ENCODE measurements at places on chromosomes 2 and 18. TPM values are rescaled to one million over a fixed set of nuclear protein-coding genes. Genes with fewer than 3 reads are reported as not detected.

DNA sequence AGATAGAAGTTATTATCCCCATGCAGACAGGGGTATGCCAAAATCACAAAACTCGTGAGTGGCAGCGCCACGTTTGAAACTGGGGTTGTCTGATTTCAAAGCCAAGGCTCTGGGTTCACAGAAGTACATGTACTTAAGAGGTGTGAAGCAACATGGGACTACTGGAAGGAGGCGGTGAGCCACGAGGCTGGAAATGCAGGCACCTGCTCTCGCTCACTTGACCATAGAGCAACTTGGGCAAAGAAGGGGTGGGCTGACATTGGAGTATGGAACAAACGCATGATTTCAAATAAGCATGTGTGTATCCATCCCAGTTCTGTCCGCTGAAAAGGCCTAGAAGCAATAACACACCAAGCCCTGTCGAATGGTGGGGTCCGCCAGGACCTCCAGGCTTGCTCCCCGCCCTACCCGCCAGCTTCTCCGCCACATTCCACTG lies 593 bp upstream of the ACTR2 start:
- peak; percentile 60 for DNase-seq

GRCh38 chr2:120791962-120792297 lies 56.3 kb downstream of the GLI2 start:
- no peak for DNase-seq

DNA sequence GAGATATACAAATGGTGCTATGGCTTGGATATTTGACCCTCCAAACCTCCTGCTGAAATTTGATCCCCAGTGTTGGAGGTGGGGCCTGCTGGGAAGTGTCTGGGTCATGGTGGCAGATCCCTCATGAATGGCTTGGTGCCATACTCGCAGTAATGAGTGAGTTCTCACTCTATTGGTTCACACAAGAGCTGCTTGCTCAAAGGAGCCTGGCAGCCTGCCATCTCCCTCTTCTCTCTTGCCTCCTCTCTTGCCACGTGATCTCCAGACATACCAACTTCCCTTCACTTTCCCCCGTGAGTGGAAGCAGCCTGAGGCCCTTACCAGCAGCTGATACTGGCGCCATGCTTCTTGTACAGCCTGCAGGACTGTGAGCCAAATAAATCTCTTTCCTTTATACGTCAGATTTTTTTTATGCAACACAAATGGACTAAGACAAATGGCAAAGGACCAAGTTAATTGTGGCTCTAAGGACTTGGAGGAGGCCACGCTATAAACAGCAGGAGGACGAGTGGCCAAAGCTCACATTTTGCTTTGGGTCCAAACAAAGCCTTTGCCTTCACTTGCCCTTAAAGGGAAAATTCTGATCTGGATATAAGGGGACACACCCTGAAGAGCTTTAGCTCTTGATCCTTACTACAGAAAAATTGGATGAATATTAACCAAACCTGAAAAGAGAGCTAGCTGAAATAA lies 214.7 kb downstream of the SS18 start:
- no peak for DNase-seq

DNA sequence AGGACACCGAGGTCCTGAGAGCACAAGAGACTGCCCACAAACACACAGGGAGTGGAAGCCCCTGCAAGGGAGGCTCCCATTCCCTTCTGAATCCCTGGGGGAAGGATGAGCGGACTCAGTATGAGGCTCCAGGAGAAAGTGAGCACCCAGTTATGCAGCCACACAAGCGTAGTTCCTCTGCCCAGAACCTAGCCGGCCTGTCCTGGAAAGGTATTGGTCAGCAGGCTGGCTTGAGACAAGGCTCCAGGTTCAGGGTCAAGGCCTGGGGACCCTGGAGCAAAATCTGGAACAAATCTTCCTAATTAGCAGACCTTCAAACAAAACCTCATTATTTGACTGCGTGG lies 1.2 kb upstream of the CAPG start:
- DNase-seq = no peak

DNA sequence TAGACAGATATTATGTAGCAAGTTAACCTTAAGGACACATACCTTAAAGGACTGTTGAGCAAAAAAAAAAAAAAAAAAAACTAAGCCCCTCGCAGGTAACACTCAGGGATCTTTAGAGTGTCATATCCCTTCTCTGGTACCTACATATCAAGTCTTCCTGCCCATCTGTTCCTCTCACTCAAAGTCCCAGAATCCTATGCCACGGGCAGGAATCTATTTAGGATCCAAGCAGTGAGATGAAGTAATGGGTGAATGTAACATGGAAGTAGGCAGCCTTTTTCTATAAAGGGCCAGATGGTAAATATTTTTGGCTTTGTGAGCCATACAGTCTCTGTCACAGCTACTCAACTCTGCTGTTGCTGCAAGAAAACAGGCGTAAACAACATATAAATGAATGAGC lies 496.7 kb downstream of the STK39 start:
- DNase-seq = no peak

GRCh38 chr2:3159782-3160545 lies 217.7 kb downstream of the EIPR1 start:
- DNase-seq = no peak

DNA sequence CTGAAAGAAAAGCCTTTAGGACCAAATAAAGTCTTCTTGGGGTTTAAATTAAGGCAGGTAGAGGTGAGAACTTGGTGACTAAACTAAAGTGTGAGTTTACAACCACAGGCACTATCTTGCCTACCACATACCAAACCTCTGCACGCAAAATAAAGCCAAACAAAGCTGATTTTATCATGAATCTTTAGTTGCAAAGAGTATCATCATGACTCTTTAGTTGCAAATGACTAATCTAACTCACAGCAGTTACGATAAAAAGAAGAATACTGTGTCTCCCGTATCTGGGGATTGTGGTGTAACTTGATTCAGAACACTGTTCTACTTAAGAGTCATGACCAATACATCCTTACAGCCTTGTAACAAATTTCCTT lies 11.2 kb downstream of the CFAP210 start:
- DNase-seq = peak; percentile 73

GRCh38 chr2:217223222-217223930 lies 363.5 kb upstream of the TNP1 start:
- peak; percentile 85 for DNase-seq

- DNase-seq = no peak
Measured at GRCh38 chr2:206801418-206802189, 36.2 kb downstream of the FASTKD2 start.

DNA sequence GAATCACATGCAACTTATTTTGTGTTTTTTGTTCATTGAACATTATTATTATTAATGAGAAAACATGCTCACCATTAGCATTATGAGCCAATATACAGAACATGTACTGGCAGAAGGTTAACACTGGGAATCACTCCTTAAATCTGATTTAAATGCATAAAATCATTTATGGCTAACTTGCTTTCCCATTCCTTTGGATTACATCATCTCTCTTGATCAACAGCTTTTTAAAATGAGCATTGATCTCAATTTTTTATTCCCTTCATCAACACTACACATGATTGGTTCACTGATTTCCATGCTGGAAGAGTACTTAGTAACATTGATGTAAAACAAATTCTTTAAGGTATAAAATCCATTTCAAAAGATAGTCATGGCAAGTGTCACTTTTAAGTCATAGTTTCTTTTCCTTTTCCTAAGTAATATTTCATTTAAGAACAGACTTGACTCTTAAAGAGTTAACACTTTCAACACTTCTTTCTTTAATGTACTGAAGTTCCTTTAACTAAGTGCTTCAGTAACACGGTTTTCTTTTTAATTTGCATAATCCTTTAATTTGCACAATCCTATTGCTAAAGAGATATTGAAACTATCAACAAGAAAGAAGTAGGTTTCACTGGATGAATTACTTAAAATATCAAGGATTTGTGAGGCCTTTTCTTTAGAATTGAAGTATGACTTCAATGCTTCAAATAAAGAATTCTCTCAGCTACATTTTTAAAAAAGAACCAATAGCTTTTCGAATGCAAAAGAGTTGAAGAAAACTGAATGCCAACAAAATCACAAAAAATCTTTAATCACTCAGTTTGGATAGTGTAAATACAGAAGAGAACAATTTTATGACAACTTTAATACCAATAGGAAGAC lies 24.9 kb upstream of the BUB1 start:
- DNase-seq = no peak

- no peak for DNase-seq
Measured at GRCh38 chr2:152086231-152086630, 12.6 kb downstream of the CACNB4 start.

- DNase-seq = no peak
Measured at GRCh38 chr2:226837787-226838603, 2.1 kb downstream of the RHBDD1 start.

DNA sequence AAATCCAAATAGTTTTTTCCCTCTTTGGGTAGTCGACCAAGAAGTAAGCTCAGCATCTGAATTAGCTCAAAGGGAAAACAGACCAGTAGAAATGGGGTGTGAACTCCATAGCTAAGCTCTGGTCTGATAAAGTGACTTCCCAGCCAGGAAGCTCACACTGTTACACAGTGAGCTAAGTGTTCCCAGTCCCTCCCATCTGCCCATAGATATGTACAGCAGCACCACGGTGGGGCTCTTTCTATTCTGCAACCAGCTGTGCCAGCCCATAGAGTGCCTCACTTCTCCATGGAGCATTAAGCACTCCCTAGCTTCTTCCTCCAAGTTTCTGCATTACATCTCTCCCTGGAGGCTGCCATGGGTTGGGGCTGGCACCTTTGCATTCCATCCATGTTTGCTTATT lies 27.6 kb upstream of the NEMP2 start:
- no peak for DNase-seq

- DNase-seq = no peak
Measured at GRCh38 chr2:212618636-212619035, 80.0 kb upstream of the ERBB4 start.

GRCh38 chr2:240127191-240127750 lies 8.8 kb downstream of the COPS9 start:
- DNase-seq = no peak

DNA sequence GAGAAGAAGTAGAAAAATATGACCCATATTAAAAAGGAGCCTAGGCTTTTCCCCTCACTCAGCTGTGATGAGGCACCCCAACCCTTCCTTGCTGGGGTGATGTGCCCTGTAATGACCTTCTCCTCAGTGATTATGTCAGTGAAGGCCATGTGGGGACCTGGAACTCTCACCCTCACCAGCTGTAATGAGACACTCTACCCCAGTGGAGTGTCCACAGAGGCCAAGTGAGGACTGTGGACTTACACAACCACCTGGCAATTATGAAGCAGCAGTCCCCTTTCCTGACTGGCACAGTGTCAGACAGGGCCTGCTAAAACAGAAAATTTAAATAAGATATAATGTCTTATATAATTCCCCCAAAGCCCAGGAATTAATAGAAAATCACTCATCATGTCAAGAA lies 54.2 kb downstream of the SEMA4F start:
- no peak for DNase-seq

GRCh38 chr18:75139226-75139911 lies 69.6 kb downstream of the PTGR3 start:
- DNase-seq = peak; percentile 21

DNA sequence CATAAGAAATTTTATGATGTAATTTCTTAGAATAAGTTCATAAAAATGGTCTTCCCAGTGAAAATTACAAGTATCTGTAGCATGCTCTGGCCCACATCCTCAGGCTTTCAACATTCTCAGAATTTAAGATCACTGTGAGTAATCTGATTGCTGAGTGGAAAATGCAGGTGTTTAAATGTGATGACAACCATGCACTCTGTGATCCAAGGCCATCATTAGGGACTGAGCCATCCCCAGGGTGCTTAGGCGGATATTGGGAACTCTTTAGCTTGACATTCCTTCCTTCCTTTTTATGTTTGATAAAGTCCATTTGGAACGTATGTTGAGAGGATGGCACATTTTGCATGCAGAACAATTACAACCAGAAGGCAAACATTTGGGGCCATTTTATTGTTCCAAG lies 95.5 kb downstream of the ARL4C start:
- peak; percentile 61 for DNase-seq

DNA sequence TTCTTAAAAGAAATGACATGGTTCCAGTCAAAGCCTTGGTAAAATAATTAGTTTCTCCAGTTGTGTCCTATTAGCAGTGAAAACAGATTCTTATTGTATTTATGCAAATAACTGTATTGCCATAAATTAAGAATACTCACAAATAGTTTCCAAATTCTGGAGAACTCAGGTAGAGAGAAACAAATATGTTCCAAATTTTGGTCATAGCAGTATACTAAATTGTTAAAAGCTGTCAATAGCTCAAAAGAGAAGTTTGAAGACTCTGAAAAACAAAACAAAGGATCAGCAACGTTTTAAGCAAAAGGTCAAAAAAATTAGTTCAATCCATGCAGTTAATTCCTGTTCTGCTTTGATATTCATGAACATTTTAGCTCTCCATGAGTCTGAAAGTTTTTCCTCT lies 25.5 kb downstream of the ELMOD3 start:
- DNase-seq = no peak

- DNase-seq = peak; percentile 33
Measured at GRCh38 chr18:76977108-76977621, 154.8 kb downstream of the ZNF236 start.

- DNase-seq = no peak
Measured at GRCh38 chr18:57561728-57562423, 24.6 kb downstream of the FECH start.

GRCh38 chr2:165635532-165635931 lies 158.5 kb downstream of the GALNT3 start:
- DNase-seq = no peak

GRCh38 chr2:181153886-181154285 lies 173.5 kb downstream of the UBE2E3 start:
- DNase-seq = no peak

GRCh38 chr2:217248312-217248935 lies 388.6 kb upstream of the TNP1 start:
- no peak for DNase-seq

DNA sequence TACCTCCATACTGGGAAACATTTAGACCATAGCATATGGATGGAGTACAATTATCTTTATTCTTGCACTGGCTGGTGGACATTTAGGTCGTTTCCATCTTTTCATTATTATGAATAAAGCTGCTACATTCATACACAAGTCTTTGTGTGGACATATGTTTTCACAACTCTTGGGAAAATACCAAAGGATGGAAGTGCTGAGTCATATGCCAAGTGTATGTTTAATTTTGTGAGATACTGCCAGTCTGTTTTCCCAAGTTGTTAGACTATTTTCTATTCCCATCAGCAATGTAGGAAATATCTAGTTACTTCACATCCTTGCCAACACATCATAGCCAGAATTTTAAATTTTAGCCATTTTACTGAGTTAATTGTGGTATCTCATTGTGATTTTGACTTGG lies 91.5 kb downstream of the GALNT13 start:
- DNase-seq = no peak

The SCN3A gene
- 0.07 TPM for total RNA-seq

The LCT gene
- total RNA-seq = 0.41 TPM

The NAB1 gene
- total RNA-seq = 36.8 TPM

The SIX3 gene
- 0.21 TPM for total RNA-seq

The DYTN gene
- not detected for total RNA-seq

The POTEC gene
- total RNA-seq = not detected

The TXNDC2 gene
- not detected for total RNA-seq

The COLEC12 gene
- not detected for total RNA-seq

The CFAP210 gene
- not detected for total RNA-seq

The CRYBA2 gene
- total RNA-seq = not detected

The IKZF2 gene
- total RNA-seq = 41.4 TPM

The AKAIN1 gene
- not detected for total RNA-seq

The PRSS56 gene
- not detected for total RNA-seq

The SIX2 gene
- total RNA-seq = not detected

The ELOA2 gene
- not detected for total RNA-seq

The HSBP1L1 gene
- total RNA-seq = 5.0 TPM

The C1QL2 gene
- total RNA-seq = not detected

The PFN4 gene
- total RNA-seq = not detected

The GALNT13 gene
- not detected for total RNA-seq

The IL1RN gene
- total RNA-seq = 1.8 TPM

The CYP26B1 gene
- total RNA-seq = not detected

The KCNG3 gene
- total RNA-seq = not detected

The IL36A gene
- total RNA-seq = not detected

All from activated CD8-positive, alpha-beta memory T cell treated with anti-CD3 and anti-CD28 coated beads, Interleukin-2, amount 10 ng/mL, durations not matched to agents 7 days and 5 days (primary cell).